Skin of body (tissue), 3 donors: ENCODE measurements at places on chromosomes 16 and 17. TPM values are rescaled to one million over a fixed set of nuclear protein-coding genes. Genes with fewer than 3 reads are reported as not detected.

DNA sequence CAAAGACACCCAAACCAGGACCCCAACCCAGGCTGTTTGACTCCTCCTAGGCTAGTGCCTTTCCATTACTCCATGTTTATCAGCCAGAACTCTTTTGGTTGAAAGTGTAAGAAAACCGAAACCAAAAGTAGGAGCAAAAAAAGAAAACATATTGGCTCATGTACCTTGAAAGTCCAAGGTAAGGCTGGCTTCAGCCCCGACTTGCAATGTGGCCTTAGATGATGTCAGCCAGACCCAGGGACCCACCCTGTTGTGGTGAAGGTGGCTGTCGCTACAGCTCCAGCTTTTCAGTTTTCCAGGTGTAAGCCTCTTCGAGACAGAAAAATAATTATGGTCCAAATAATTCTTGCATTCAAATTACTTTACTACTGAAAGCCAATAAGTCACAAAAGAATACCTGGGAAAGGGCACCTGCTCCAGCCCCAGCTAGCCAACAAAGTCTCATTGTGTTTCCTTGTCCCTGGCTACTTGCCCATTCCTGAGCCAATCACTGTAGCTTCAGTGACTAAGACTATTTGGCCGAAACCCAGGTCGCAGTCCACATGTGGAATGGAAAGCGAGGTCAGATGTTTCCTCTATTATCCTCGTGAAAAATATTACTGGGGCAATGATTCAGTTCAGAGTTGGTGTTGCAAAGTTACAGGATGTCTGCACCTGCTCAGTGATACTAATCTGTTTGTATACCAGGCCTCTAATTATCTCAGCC is 20.7 kb downstream of the DNAH9 start:
- no peak for DNase-seq

DNA sequence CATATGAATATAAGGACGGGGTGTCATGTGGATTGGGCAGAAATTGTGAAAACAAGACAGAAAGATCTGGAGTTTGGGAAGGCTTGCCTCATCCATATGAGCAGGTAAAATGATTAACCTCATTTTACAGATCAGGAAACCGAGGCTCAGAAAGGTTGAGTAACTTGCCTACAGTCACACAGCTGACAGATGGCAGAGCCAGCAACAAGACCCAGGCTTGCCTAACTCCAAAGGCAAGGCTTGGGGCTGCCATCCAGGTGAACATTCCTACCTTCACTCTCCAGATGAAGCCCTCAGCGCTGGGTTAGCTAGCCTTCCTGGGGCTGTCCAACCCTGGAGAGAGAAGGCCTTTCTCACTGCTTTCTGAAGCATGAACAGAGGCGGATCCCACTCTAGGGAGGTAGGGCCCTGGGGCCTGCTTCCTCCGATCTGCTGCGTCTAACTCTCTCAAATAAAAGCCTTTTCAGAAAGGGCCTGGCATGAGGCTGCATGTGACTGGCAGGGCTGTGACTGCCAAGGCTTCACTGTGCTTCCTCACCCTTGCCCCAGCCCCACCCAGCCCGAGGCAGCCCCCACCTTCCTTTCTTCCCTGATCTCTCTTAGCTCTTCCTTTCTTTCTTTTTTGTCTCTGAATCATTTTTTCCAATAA is 107.8 kb downstream of the GNAO1 start:
- DNase-seq, result peak; percentile 6

Gene LRRC37A
- 2.5 TPM for total RNA-seq

- no peak for DNase-seq
Observed at GRCh38 chr17:63571632-63572310, 21.5 kb downstream of the DCAF7 start.

DNA sequence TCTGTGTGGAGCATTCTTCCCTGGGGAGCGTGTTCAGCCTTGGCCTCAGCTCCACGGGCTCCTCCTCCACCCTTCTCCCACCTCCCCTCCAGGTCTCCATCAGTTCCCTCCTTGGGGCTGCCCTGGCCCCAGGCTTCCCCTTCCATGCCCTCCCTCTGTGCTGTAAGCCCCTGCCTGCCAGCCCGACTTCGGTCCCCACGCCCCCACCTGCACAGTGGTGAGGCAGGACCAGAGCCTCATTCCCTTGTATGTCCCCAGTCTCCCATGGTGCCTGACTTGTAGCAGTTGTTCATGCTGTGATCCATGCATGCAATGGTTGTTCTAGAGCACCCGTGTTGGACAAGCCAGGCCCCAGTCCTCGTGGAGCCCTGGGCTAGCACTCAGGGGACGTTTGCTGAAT is 199.4 kb downstream of the RBFOX3 start:
- no peak for DNase-seq

DNA sequence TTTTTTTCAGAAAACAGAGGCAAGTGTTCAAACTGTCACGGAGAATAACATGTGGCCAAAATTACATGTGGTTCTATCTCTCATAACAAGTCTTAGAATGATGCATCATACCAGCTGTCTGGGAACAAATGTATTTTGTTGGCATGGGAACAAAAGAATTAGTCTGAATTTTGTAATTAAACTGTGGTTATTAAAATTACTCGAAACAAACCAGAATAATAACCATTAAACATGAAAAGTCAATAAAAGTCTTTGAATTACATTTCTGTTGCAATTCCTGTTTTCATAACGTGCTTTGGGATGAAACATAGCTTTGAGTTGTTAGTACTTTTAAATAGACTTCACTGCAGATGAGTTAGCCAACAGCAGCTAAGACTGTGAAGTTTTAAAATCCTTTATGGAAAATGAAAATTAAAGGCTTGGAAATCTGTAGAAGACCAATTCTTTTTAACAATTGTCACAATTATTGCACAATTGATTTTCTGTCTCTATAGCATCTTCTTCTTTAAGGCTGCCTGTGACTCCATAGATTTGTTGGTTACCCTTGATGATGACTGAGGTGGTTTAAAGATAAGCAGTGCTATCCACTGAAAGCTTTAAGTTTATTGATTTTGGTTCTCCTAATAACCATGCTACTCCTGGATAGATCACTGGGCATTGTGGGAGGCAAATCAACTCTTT is 117.9 kb upstream of the AXIN2 start:
- peak; percentile 94 for DNase-seq

- DNase-seq, result no peak
Observed at GRCh38 chr17:38735161-38735997, 5.2 kb downstream of the CISD3 start.

Gene OTOA
- total RNA-seq, result 0.10 TPM

Gene DPEP2
- 1.8 TPM for total RNA-seq

- no peak for DNase-seq
Observed at GRCh38 chr16:10787304-10787703, 31.3 kb downstream of the TVP23A start.

DNA sequence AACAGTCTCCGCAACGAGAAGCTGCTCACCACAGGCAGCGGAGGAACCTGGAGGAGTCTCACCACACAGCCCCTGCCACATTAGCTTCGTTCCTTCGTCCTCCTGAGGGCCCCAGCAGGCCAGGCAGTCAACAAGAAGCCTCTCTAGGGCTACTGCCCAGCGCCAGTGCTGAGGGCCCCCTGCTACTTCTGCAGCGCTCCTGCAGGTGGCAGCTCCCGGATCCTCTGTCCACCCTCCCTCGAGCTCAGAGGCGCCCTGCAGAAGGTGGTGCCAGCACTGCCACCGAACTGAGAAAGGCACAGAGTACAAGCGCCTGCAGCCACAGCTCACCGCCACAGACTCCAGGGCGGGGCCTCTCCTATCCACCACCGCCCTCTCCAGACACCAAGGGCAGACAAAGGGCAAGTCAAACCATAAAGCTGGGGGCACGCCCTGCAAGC is 27.3 kb downstream of the KDM8 start:
- DNase-seq, result no peak

- peak; percentile 37 for DNase-seq
Observed at GRCh38 chr17:13002761-13003453, 14.9 kb downstream of the ELAC2 start.

DNA sequence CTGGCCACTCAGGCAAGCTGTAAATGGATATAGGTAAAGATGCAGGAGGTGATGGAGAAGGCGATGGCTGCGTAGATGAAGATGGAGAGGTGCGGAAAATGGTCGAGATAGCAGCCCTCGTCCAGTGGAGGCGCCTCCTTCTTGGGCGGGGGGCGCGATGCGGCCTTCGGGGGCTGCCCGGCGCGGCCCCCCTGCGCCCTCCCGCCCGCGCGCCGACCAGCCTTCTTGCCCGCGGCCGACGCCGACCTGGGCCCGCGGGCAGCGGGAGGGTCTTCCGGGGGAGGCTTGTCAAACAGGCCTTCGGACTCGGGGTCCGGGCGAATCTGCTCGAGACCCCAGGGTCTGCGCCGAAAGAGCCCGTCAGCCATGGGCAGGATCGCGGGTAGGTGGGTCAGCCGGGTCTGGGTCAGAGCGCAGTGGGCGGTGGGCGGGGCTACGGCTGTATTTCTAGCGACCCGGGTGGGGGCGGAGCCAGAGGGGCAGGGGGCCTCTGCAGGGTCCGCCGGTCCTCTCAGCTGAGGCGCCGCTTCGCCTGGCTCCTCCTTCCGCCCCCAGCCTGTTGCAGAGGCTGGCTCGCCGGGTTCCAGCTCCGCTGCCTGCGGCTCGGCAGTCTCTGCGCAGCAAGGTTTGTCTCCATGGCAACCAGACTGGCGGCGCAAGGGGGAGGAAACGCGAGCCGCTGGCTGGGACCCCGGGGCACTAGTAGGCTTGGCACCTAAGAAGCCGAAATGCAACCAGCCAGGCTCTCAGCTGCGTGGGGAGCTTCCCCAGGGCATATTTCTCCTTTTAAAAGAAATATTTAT is 14.4 kb downstream of the MIS12 start:
- DNase-seq, result peak; percentile 90

GRCh38 chr16:10688291-10688690 is 6.4 kb downstream of the TEKT5 start:
- no peak for DNase-seq

- no peak for DNase-seq
Observed at GRCh38 chr16:12688951-12689850, 114.5 kb downstream of the CPPED1 start.

Gene ITGB4
- total RNA-seq, result 31.4 TPM

Gene ABCA10
- total RNA-seq, result 28.8 TPM

Gene HNF1B
- total RNA-seq, result not detected

Gene SIAH1
- total RNA-seq, result 53.4 TPM

- DNase-seq, result no peak
Observed at GRCh38 chr17:4594931-4595684, 10.8 kb downstream of the SMTNL2 start.

DNA sequence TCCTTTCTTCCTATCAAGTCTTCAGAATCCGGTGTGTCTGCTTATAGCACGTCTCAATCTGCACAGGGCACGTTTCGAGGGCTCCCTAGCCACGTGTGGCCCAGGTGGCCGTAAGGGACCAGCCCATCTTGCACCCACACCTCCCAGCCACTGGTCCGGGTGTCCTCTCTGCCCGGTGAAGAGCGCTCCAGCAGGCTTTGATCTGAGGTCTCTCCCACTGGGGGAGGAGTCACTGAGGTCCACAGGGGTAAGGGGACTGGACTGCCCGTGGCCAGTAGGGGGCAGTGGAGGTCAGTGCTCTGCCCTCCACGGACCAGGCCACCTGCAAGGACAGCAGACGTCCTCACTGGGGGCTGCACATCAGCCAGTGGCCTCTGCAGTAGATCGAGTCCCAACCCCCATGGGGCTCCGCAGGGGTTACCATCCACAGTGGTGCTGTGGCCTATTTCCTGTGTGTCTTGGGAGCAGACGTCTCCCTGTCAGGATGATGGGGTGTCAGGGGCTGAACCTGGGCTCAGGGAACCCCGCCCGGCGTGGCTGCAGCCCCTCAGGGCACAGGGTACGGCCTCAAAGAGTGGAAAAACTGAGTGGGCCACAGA is 204.1 kb upstream of the CIBAR2 start:
- no peak for DNase-seq

- DNase-seq, result no peak
Observed at GRCh38 chr16:82389956-82390650, 220.1 kb upstream of the MPHOSPH6 start.

DNA sequence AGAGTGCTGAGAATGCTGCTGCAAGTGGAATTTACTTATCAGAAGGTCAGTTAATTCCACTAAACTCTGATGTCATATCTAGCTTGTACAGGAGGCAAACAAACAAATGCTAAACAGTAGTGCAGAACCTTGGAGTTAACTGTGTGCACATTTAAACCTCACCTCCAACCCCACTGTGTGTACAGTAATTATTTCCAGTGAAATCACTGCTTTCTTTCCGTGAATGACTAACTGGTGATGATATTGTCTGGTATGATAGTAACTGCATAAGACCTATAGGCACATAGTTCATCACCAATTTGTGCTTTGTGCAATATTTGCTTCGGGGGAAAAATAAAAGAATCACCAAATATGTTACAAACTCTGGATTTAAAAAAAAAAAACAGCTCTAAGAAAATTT is 492.5 kb upstream of the HSBP1 start:
- DNase-seq, result no peak
